Chondrocyte (in vitro differentiated cells): ENCODE measurements at places on chromosomes 16 and 17. TPM values are rescaled to one million over a fixed set of nuclear protein-coding genes. Genes with fewer than 3 reads are reported as not detected.
A peak's percentile ranks its signal among the peaks of the same experiment; 100 is the strongest.

The RNF227 gene
- 1.6 to 2.2 TPM (median 1.8 TPM) in 3 replicates for total RNA-seq

The KRTAP2-1 gene
- not detected in 3 replicates for total RNA-seq

The MAPK7 gene
- total RNA-seq, result 50.0 to 53.6 TPM (median 52.3 TPM) in 3 replicates

The OTOA gene
- 0.10 TPM in 1 of 3 replicates, not detected in the others for total RNA-seq

The KRT14 gene
- 0.23 to 0.94 TPM (median 0.32 TPM) in 3 replicates for total RNA-seq

The DLX4 gene
- total RNA-seq, result 0.12 TPM in 1 of 3 replicates, not detected in the others

The TEKT5 gene
- not detected in 3 replicates for total RNA-seq

The CSH2 gene
- 6.9 TPM in 1 of 3 replicates, not detected in the others for total RNA-seq

DNA sequence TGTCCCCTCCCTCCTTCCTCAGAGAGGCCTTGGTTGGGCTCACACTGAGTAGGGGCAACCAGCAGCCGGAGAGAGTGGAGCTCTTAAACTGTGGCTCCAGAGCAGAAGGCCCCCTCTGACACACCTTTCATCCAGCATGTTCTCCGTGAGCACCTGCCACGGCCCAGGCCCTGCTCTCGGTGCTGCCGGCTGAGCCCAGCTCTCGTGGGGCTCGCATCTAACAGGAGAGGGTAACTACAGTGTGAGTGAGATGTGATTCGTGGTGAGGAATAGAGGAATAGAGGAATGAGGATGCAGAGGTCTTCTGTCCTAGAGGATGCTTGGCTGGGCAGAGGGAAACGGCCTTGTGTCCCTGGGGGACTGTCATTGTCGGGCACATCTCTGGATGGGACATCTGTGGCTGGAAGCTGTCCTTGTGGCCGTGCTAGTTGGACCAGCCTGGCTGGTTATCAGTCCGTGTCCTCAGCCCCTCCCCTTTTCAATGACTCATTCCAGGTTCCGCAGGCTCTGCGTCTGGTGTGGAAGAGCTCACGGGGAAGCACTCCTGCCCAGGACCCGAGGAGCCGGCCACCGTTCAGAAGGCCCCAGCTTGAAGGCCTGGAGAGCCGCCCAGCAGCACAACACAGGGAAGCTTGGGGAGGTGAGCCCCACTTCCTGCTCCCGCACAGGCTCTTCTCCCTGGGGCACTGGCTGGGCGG, 11.9 kb upstream of the DNASE1 start:
- no peaks in the 10 kb centered on the region for H3K27me3 ChIP-seq
- H3K4me3 ChIP-seq, result no peak overlapping the region
- H3K27ac ChIP-seq, result peak overlapping the region; percentile 41

DNA sequence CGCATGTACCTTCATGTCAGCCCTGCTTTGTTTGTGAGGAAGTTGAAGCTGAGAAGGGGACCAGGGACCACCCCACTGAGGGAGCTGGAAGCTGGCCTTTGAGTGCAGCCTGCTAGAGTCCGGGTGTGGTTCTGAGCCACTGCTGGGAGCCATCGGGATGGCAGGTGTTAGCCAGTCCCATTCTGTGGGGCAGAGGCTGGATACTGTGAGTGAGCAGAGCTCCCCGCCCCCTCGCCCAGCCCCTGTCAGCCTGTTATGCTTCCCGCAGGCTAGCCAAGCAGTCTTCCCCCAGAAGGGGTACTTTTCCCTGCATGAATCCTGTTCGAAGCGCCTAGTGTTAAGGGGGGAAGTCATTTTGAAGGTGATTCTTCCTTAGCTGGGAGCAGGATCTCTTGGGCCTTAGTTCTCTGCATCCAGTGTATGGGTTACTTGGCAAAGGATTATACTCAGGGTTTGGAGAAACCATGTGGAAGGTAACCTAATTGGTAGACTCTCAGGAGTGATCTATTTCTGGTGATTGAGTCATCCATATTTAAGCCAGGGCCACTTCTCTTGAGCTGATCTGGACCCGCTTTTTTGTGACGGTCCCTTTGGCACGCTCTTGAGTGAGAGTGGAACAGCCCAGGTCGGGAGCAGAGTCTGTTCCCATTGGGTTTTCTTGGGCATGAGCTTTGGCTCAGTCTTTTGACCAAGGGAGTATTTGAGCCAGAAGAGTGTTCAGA, 23.8 kb downstream of the AKAP1 start:
- no peak overlapping the region for H3K4me3 ChIP-seq
- H3K36me3 ChIP-seq, result peaks cover 9% of the 10 kb centered on the region
- no peak overlapping the region for H3K27ac ChIP-seq

DNA sequence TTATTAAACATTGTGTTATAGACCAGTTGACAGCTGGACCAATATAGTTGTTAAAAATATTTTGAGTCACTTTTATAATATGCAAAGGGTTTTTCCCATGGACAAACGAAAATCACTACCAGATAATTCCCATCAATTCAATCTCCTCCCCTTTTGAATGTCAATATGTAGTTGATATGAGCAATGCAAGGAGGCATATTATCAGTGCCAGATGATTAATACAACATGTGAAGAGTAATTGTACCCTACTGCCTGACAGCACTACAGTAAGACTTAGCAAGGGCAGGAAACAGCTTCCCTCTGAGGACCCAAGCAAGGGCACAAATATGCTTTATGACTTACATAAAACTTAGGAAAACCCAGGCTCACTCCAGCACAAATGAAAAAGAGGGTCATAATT, 17.3 kb downstream of the KANSL1 start:
- no peak overlapping the region for H3K4me3 ChIP-seq
- peaks cover 10% of the 10 kb centered on the region for H3K36me3 ChIP-seq
- peaks cover 61% of the 10 kb centered on the region for H3K4me1 ChIP-seq
- H3K27ac ChIP-seq, result peak overlapping the region; percentile 28
- no peaks in the 10 kb centered on the region for H3K27me3 ChIP-seq

GRCh38 chr16:5321930-5322329, 224.3 kb upstream of the EEF2KMT start:
- H3K27me3 ChIP-seq, result no peaks in the 10 kb centered on the region
- H3K4me1 ChIP-seq, result no peaks in the 10 kb centered on the region
- no peak for DNase-seq
- no peak overlapping the region for H3K4me3 ChIP-seq
- no peak overlapping the region for H3K27ac ChIP-seq

- no peak overlapping the region for H3K27ac ChIP-seq
- no peaks in the 10 kb centered on the region for H3K36me3 ChIP-seq
- DNase-seq, result no peak
- H3K27me3 ChIP-seq, result no peaks in the 10 kb centered on the region
- peaks cover 21% of the 10 kb centered on the region for H3K4me1 ChIP-seq
- no peak overlapping the region for H3K4me3 ChIP-seq
These were observed 38.5 kb downstream of the TMEM235 start for GRCh38 chr17:78269955-78270381.

DNA sequence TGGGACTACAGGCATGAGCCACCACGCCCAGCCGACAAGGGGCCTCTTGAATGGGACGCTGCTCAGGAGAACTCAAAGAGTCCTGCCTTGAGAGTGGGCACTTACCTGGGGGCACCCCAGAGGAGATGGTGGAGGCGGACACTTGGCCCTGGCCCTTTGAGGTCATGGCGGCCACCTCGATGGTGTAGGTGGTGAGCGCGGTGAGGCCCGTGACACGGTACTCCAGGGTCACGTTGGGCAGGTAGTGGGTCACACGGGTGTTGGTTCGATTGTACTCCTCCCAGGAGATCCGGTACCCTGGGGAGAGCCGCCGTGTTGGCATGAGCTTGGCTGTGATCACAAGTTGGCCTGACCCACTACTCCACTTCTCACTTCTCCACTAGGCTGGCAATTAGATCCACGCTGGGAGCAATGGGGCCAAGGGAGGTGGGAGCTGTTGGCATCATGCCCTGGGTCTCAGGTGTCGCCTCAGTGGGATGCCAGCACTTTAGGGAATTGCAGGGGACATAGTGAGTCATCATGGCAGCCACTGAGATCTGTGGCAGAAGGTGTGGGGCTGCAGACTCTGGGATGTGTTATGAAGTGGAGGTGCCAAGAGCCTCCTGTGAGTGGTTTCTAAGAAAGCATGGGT, 89.2 kb upstream of the CDC42EP4 start:
- no peak overlapping the region for H3K4me3 ChIP-seq
- H3K4me1 ChIP-seq, result peaks cover 15% of the 10 kb centered on the region
- H3K27ac ChIP-seq, result no peak overlapping the region
- no peaks in the 10 kb centered on the region for H3K27me3 ChIP-seq
- peaks cover 16% of the 10 kb centered on the region for H3K36me3 ChIP-seq
- DNase-seq, result peak; percentile 86

- no peaks in the 10 kb centered on the region for H3K27me3 ChIP-seq
- no peak for DNase-seq
- H3K4me3 ChIP-seq, result peak overlapping the region; percentile 60
- H3K4me1 ChIP-seq, result peaks cover 32% of the 10 kb centered on the region
These were observed 18.1 kb downstream of the USP36 start for GRCh38 chr17:78822552-78822951.

DNA sequence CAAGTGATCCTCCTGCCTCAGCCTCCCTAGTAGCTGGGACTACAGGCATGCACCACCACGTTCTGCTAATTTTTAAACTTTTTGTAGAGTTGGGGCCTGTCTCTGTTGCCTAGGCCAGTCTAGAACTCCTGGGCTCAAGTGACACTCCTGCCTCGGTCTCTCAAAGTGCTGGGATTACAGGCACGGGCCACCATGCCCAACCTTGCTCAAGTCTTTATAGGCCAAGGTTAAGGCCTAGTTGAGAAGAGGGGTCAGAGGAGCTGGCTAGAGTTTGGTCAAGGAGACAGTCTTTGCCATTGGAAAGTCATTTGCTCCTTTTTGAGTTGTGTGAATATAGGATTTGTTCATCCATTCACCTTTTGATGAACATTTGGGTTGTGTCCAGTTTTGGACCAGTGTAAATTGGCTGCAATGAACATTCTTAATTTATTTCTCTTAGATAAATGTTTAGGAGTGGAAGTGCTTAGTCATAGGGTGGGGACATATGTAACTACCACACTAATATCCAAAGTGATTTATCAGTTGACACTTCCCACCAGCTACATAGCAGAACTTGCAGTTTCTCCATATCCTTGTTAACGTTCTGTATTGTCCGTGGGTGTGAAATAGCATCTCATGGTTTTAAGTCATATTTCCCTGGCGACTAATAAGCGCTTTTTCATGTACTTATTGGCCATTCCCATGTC, 30.7 kb upstream of the ARHGAP17 start:
- H3K27ac ChIP-seq, result no peak overlapping the region
- H3K36me3 ChIP-seq, result no peaks in the 10 kb centered on the region
- H3K4me1 ChIP-seq, result peaks cover 24% of the 10 kb centered on the region
- H3K4me3 ChIP-seq, result no peak overlapping the region
- H3K27me3 ChIP-seq, result no peaks in the 10 kb centered on the region
- DNase-seq, result no peak

DNA sequence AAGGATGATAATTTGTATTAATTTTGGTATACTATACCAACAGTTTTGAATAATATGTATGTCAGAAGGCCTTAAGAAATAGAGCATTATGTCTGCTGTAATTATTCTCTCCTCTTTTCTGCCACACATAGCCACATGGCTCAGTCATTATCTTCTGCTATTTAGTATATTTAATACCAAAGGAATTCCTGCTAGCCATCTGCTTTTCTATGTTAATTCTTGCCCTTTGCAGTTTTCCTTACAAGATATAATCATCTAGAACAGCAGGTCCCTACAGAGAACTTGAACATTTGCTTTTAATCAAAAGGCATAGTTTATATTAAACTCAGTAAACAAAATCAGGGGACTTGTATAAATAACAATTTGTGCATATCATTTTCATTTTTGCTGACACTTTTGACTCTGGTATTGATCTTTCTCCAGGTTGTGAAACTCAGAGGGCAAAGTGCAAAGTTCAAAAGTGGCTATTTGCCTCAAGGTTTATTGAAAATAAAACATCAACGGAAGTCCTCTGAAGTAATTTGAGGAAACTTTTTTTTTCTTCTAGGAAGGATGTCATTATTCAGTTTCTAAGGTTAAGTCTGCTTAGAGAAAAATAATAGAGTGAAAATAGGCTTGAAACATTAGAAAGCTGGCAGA, 702.0 kb downstream of the KCNJ2 start:
- no peaks in the 10 kb centered on the region for H3K36me3 ChIP-seq
- H3K27ac ChIP-seq, result no peak overlapping the region
- DNase-seq, result no peak
- no peaks in the 10 kb centered on the region for H3K27me3 ChIP-seq

- no peaks in the 10 kb centered on the region for H3K36me3 ChIP-seq
- H3K27me3 ChIP-seq, result no peaks in the 10 kb centered on the region
- H3K27ac ChIP-seq, result peak overlapping the region; percentile 17
These were observed 6.4 kb downstream of the LRRC3C start for GRCh38 chr17:39933912-39934311.

GRCh38 chr17:64533784-64534183, 27.0 kb downstream of the CEP95 start:
- H3K27me3 ChIP-seq, result no peaks in the 10 kb centered on the region
- peaks cover 22% of the 10 kb centered on the region for H3K4me1 ChIP-seq
- DNase-seq, result no peak
- H3K27ac ChIP-seq, result no peak overlapping the region

GRCh38 chr17:75516619-75517296, 430 bp downstream of the TSEN54 start:
- H3K36me3 ChIP-seq, result peaks cover 4% of the 10 kb centered on the region
- H3K27me3 ChIP-seq, result no peaks in the 10 kb centered on the region
- peaks cover 35% of the 10 kb centered on the region for H3K4me1 ChIP-seq
- no peak overlapping the region for H3K27ac ChIP-seq
- no peak for DNase-seq

DNA sequence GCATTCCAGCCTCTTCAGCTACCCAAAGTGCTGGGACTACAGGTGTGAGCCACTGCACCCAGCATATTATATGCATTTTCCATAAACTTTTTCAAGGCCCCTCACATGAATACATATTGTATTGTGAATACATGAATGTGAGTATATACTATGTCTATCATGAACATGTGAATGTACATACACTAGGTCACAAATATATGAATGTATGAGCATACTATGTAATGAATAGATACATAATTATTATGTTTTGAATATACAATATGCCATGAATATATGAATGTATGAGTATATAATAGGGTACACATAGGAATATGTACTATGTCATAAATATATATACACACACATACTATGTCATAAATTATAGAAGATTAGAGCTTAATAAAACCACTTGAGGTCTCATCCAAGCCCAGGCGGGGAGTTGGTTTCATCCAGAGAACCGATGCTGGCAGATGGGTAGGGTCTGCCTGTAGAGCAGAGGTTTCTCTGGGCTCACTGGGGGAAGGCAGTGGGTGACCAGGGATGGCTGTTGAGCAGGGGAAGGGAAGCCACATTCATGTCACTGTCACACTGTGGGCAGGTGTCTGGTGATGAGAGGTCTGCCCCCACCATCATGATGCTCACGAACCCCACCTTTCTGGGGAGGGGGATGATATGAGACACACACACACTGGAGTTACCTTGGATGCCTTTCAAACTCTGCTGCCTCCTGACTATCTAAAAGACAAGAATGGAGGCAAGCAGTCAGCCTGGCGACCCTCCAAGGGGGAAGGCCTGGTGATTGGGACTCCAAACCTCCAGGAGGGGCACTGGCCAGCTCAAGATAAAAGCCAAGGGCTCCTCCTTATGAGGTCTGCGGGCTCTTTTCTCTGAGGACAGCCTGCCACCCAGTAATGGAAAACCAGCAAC, 7.3 kb downstream of the C16orf95 start:
- no peak for DNase-seq
- H3K4me1 ChIP-seq, result no peaks in the 10 kb centered on the region
- no peak overlapping the region for H3K27ac ChIP-seq
- H3K4me3 ChIP-seq, result no peak overlapping the region
- H3K27me3 ChIP-seq, result no peaks in the 10 kb centered on the region
- no peaks in the 10 kb centered on the region for H3K36me3 ChIP-seq

GRCh38 chr17:44952946-44953475, 5.4 kb upstream of the KIF18B start:
- DNase-seq, result peak; percentile 18
- H3K36me3 ChIP-seq, result no peaks in the 10 kb centered on the region
- H3K27me3 ChIP-seq, result no peaks in the 10 kb centered on the region
- H3K4me3 ChIP-seq, result no peak overlapping the region
- H3K4me1 ChIP-seq, result peaks cover 14% of the 10 kb centered on the region
